ENCODE measurements at places on chromosomes 4 and X.

DNA sequence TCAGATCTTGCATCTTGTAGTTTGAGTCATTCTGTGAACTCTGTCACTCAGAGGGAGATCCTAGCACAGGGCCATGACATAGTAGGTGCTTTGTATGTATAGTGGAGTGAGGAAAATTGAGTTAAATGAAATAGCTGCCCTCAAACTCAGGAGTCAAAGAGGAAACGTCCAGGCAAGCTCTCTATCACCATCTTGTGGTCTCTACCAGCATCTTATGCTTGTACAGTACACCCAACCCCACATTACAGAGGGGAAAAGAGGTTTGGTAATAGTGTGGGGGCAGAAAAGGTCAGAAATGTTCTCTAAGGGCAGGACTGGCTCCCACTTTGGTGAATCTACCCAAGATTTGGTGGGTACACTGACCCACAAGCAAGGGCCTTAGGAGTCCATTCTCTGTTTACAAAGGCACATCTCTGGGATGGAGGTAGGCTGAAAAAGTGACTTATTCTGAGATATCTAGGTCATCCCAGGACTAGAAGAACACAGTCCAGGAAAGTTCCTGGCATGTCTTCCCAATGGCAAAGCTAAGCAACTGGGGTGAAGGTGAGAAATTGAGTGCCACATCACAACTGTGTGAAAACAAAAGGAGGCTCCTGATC lies 131.8 kb downstream of the OR13H1 start:
- no peak for DNase-seq

- no peak for DNase-seq
Observed at GRCh38 chr4:5635826-5636195, 72.5 kb downstream of the EVC2 start.

GRCh38 chr4:22537864-22538263 lies 22.0 kb upstream of the ADGRA3 start:
- no peak for DNase-seq

DNA sequence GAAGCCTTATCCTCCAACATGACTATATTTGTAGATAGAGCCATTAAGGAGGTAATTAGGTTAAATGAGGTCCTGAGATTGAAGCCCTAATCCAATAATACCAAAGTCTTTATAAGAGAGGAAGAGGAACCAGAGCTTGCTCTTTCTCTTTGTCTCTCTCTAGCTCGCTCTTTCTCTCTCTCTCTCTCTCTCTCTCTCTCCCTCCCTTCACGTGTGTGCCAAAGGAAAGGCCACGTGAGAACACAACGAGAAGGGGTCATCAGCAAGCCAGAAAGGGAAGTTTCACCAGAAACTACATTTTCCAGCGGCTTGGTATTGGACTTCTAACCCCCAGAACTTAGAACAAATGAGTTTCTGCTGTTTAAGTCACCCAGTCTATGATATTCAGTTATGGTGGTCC lies 1540.5 kb downstream of the C4orf33 start:
- no peak for DNase-seq

- DNase-seq, result no peak
Observed at GRCh38 chrX:72569786-72570185, 2.9 kb downstream of the HDAC8 start.

DNA sequence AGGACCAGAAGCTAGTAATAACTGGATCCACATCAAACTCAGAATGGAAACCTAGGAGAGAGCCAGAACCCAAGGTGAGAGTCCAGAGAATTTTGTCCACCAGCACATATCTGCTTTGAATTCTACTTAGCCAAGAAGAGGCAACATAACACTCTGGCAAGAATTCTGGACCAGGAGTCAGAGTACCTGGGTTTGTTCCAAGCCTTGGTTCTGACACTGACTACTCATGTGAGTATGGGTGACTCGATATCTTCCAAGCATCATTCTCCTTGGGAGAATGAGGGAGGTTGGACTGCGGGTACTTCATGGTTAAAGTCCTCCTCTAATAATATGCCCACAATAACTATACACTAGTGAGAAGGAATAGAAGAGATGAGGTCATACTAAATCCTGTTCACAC lies 144.0 kb upstream of the JADE1 start:
- DNase-seq, result no peak
